ENCODE measurements at places on chromosomes 3 and 15.

- DNase-seq: no peak
Observed at GRCh38 chr15:80115021-80115420, 37.8 kb upstream of the FAH start.

- no peak for DNase-seq
Observed at GRCh38 chr15:80854104-80854503, 74.9 kb downstream of the CEMIP start.

GRCh38 chr3:189839576-189839975, 208.4 kb downstream of the TP63 start:
- DNase-seq: no peak

- DNase-seq: no peak
Observed at GRCh38 chr3:189325454-189325853, 153.7 kb downstream of the TPRG1 start.

DNA sequence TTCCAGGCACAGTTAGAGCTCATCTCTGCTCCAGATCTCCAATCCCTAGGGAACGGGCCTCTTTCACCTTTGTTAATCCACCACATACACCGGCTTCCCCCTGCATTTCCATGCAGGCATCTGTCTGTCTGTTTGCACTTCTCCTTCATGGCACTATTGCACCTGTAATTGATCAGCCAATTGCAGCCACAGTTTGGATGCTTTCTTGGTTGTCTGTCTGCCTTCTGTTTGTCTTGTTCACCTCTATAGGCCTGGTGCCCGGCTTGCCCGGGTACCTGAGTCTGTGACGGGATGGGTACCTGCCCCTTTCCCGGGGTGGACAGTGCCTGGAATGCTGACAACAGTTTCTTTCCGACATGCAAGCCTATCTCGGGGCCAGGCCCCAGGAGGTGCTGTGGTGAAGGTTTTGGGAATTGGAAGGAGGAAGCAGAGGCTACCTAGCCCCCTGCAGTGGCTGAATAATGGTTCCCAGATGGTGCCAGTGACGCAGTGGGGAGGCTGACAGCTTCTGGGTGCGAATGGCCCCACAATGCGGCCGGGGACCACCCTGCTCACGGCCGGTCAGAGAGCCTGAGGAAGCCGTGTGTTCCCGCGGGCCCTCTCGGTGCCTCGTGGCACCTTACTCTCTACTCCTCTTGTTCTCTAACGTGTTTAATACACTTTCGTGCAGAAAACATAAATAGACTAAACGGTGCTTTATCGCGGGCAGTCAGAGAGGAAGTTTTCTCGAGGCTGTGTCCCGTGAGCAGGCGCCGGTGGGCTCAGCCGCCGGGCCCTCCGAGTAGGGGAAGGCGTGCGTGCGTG, 31.3 kb upstream of the RAB6B start:
- DNase-seq: no peak

DNA sequence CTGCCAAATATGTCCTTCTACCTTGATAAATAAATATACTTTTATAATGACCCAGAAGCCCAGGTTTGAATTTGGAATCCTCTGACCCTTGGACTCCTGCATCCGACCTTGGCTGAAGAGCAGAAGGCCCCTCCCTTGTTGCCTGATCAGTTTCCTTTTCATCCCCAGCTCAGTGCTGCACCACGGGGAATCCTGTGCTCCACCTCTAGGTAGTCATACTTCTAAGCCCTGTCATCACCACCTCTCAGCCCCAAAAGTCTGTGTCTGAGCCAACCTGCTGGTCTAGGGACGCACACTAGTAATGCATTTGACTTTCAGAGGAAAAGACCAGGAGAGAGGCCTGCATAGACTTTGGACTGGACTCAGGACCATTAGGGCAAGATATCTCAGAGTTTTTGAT, 310.6 kb downstream of the NLGN1 start:
- no peak for DNase-seq

GRCh38 chr3:65356331-65357248, 668.8 kb upstream of the ADAMTS9 start:
- DNase-seq: no peak

GRCh38 chr3:38276081-38276916, 5.8 kb upstream of the SLC22A14 start:
- no peak for DNase-seq

DNA sequence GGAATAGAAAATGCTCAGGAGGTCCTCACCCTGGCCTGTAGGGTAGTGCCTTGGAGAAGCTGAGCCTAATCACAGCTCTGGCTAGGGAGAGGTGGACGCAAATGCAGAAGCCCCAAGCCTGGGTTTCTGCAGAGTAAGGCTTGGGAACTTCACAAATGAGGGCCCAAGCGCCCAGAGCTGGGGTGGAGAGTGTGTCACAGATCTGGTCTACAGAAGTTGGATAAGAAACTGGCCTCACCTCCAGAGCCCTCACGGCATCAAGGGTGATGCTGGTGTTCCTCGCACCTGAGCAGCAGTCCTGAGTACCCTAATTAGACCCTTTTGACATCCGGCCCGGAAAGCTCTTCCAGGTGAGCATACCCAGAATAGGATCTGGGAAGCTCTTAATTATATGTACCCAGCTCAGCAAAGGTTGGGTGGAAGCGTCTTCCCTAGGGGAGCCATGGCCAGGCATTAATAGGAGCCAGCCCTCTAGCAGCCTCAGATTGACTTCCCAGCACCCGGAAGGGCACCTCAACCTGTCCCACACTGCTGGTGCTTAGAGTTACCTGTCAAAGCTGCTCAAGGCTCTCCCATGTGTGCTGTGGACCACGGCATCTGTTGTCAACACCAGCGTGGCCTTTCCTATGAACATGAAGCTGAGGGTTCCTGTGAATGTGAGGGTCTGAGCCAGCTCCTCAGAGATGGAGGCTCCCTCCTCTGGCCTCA, 31.8 kb downstream of the RBM5 start:
- no peak for DNase-seq

DNA sequence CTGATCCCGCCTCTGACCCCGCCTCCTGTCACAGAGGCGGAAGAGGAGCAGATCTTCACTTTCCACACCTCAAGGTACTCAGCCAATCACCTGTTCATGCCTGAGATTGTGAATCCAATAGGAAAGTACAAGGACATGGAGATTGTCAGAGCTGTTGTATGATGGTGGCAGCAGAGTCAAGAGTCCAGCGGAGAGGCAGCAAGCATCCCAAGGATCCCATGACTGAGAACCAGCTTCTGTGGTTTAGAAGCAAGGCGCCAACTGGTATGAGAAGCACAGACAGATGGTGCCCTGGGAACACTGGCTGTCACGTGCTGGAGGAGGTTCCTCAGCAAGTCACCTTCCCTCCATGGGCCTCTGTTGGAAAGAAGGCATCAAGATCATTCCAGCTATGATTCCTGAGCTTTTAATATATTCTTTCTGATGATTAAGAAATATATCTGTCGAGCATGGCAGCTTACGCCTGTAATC, 93.9 kb downstream of the CPN2 start:
- no peak for DNase-seq

DNA sequence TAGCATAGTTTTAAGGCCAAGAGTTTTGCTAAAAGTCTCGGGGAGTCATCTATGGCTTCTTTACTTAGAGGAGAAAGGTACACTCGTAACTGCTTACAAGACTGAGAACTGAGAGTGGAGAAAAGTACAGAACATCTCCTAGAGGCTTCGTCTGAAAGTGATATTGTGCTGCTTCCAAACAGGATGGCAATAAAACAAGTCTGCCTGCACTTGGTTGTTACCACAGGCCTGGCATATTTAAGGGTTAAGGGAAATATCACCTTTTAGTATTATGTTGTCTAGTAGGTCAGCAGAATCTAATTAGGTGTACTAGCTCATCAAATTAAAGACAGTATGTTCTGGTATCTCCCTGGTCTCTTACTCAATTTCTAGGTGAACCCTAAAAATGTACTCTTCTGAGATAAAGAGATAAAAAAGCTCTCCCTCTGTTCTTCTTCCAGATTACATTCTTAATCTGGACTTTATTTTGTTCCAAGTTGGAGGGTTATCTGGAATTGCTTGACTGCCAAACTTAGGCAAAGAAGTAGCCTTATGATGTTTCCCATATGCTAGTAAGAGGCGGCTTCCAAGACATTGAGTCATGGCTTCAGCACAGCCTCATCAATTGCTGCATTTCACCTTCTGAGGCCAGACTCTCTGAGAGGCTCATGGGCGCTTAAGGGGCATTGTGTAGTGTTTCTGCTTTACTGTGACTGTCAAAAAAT, 181.3 kb downstream of the LSAMP start:
- DNase-seq: no peak
